ENCODE measurements at places on chromosomes 16 and 17.

- no peak for DNase-seq
These were observed 550.0 kb downstream of the CDH13 start for GRCh38 chr16:83176802-83177201.

GRCh38 chr17:42975265-42975664 is 4.6 kb downstream of the PTGES3L start:
- DNase-seq: no peak

- DNase-seq: no peak
These were observed 834 bp upstream of the TXNDC11 start for GRCh38 chr16:11743308-11744074.

- DNase-seq: no peak
These were observed 157.5 kb downstream of the HS3ST2 start for GRCh38 chr16:22971346-22971924.

- DNase-seq: no peak
These were observed 33.9 kb downstream of the PDIA2 start for GRCh38 chr16:316741-317464.

Data from cerebellar nuclear complex (tissue), 1 donor.